ENCODE measurements at places on chromosomes 5 and 9. TPM values are rescaled to one million over a fixed set of nuclear protein-coding genes. Genes with fewer than 3 reads are reported as not detected.

Gene ELOVL7
- total RNA-seq, result 1.4 TPM

Gene CCNO
- not detected for total RNA-seq

Gene CFAP90
- total RNA-seq, result 0.15 TPM

Gene SH3RF2
- 179 TPM for total RNA-seq

Gene SMIM3
- total RNA-seq, result 27.9 TPM

- DNase-seq, result no peak
Observed at GRCh38 chr5:65876970-65877369, 49.4 kb upstream of the ERBIN start.

DNA sequence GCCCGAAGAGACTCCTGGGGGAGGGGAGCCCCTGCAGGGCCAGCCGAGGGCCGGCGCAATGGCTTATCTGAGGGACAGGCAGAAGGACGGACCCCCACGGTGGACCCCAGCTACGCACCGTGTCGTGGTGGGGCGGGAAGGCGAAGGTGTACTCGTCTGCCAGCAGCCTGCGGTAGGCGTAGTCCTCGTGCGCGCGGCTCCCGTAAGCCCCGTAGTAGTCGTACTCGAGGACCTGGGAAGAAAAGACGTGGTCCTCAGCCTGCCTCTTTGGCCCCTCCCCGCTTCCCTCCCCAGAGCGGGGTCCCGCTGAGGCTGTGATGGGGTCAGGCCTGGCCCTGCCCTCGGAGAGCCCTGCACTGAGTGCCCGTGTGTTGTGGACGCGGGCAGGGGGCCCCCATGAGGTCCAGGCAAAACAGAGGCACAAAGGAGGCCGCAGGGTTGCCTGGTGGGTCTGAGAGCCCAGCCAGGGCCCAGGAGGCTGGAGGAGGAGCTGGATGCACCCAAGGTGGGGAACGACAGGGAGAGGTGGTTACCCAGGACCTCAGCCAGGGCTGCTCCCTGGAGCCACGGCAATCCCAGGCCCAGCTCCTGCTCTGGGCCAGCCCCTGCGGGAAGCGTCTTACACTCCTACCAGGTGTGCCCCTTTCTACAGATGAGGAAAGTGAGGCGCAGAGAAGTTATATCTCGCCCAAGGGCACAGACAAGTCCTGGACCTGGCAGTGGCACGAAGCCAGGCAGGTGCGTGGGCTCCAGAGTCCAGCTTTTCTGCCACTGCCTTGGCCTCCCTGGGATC lies 35.2 kb downstream of the SARDH start:
- peak; percentile 26 for DNase-seq

GRCh38 chr5:1799110-1799601 lies 481 bp downstream of the MRPL36 start:
- no peak for DNase-seq

DNA sequence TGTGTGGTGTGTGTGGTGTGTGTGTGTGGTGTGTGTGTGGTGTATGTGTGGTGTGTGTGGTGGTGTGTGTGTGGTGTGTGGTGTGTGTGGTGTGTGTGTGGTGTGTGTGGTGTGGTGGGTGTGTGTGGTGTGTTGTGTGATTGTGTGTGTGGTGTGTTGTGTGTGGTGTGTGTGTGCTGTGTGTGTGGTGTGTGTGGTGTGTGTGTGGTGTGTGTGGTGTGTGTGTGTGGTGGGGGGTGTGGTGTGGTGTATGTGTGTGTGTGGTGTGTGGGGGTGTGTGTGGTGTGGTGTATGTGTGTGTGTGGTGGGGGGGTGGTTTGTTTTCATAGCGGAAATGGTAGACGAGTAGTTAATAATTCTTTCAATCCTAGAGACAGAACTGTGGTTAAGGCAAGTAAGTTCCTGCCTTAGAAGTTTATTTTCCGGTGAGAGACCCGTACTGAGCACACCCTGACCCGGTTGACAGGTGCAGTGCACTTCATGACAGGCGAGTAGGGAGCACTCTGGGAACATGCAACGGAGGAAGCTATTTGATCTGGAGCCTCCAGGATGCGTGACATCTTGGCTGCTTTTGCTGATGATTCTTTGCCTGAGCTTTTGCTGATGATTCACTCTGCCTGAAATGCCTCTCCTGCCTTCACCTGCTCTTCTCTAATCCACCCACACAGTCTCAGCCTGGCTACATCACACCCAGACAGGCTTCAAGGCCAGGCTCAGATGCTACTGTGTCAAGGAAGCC lies 21.7 kb upstream of the FAT2 start:
- no peak for DNase-seq

DNA sequence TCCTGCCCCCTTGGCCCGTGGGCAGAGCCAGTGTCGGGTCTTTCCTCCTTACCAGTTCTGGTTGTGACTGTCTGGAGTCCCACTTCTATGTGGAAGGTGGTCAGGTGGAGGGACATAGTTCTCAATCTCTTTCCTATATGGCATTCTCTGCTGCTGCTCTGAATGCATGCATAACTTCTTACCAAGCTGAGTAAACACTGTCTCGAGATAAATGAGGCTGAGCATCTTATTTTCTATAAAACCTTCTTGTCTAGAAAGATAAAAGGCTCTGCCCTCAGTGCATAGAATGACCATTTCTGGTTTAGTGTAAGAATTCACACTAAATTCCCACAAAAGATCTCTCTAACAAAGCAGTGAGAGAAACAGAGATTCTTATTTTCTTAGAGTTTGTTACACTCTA lies 106.2 kb upstream of the TBC1D2 start:
- DNase-seq, result no peak

DNA sequence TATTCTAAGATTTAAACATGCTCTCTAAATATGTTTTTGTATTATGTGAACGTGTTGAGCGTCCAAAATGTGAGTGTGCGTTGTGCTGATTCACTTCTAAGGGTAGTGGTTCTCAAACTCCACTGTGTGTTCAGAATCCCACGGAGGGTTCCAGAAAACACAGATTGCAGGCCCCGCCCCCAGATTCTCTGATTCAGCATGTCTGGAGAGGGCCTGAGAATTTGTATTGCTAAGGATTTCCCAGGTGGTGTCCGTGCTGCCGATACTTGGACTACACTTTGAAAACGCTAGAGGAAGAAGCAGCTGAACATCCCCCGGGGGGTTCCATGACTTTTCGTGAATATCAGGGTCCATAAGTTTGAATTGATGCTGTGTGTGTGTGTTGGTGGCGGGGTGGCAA lies 1043.2 kb upstream of the WWC1 start:
- no peak for DNase-seq

DNA sequence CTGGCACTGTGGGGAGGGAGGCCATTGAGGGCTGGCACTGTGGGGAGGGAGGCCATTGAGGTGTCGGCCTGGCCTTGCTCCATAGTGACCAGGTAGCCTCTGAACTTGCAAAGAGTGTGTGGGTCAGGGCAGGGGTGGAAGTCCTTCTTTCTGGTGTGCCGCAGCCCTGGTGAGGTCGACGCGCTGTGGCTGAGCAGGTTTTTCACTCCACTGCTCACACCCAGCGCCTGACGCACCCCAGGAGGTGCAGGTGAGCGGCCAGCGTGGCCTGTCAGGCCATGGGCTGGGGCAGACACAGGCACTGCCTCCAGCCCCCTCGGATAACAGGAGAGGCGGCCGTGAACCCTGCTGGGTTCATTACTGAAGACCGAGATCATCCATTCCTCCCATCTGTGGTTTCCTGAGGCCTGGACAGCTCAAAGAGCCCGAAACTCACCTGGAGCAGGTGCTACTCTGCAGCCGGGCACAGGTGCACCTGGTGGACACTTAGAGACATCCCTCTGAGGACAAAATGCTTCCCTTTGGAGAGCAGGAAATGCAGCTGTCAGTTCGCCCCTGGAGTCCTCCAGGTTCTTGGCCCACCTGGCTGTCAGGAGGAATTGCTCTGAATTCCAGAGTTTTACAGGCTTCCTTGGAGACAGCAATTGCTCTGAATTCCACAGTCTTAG lies 32.4 kb downstream of the LHX3 start:
- DNase-seq, result no peak

DNA sequence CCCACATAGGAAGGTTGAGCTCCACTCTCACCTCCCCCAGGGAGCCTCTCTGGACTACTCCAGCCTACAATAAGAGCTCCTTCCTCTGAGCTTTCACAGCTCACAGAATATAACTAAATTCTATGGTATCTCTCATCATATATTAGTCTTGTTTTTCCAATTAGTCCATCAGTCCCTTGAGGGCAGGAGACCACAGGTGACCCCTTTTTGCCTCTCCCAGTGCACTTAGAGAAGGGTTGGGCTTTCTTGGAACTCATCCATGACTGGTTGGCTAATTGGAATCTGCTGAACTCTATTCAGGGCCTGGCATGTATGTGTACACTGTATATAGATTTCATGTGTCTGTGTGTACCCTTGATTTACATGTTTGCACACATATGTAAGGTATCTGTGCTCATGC lies 50.4 kb upstream of the ARAP3 start:
- DNase-seq, result no peak

- DNase-seq, result no peak
Observed at GRCh38 chr5:116396476-116397099, 178.0 kb downstream of the SEMA6A start.

DNA sequence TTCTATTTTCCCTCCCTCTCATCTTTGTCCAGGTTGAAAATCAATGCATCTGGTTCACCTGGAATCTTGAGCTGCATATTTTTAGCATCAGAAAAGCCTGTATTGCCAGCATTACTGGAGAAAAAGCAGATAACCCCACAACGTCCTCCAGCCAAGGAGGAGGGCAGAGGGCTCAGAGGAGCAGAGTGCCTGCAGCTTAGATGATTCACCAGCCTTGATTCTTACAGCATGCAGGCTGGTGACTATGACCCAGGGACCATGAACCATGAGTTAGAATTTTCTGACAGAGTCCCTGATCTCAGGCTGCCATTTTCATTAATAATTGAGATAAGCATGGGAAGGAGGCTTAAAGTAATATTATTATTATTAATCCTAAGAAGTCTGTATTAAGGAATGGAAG lies 278.2 kb downstream of the BRINP1 start:
- DNase-seq, result no peak

- DNase-seq, result no peak
Observed at GRCh38 chr5:126188804-126189203, 234.4 kb upstream of the GRAMD2B start.

- DNase-seq, result no peak
Observed at GRCh38 chr5:175464074-175464941, 14.1 kb upstream of the SFXN1 start.

DNA sequence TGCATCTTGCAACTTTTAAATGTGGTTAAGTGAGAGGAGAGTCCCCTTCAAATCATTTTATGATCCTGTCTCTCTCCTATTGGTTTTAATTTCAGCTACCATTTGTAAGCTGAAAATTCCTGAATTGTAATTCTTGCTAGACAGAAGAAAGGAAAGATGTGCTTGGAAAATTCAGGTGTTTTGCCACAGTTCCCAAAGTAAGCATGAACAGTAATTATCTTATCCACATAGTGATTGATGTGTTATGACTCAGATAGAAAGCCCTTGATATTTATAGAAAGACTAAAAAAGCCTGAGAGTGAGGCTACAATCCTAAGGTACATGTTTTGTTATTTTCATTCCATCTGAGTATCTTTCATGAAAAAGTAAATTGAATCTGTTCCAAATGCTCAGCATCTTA lies 492.5 kb downstream of the MAT2B start:
- DNase-seq, result no peak
